ENCODE measurements at places on chromosomes 5 and 9.

DNA sequence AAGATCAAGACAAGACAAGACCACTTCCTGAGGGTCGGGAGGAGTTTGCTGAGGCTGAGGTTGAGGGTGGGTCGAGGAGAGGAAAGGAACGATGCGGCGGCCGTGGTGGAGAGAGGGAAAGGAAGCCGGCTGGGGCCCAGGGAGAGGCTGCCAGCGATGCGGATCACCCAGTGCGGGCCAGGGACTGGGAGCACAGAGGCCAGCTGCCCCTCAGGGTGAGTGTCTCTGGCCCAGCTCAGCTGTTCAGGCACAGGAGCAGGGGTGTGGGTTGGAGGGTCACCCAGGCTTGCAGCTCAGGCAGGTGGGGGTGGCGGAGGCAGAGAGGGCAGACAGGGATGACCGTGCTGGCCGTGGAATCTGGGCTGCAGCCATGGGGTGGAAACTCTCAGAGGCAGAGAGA, 99.5 kb downstream of the FGF18 start:
- no peak for DNase-seq

DNA sequence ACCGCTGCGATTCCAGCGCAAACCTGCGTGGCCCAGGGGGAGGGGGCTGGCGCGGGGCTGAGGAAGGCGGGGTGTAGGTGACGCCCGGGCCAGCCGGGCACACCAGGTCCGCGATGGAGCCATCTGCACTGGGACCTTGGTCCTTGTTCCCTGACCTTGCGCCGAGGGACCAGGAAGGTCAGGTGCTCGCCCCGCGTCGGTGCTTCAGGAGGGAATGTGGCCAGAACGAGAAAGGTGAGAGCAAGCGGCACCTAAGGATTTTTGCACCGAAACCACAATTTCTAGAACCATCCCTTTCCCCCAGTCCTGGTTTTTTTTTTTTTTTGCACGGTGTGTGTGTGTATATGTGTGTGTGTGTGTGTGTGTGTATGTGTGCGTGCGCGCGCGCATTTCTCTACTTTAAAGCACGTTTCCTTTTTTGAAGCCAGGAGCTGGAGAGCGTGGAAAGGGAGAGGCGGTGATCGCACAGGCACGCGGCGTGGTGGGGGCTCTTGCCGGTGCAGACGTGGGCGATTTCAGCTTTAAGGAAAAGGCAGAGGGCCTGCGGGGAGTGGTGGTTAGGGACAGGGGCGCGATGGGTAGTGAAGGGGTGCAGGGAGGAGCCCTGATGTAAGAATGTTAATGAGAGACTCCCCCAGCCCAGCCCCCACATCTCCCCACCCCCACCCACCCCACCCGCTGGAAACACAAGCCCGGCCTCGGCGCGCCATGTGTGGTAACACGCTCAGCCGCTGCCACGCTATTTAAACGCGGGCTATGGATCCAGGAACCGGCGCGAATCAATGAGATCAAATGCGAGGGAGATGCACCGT, at the start of gene NPR3:
NPR3 (plus strand) TSS at position 772 of the 812 bp plus-strand sequence. CDS start 456 bp downstream, outside the sequence.
- no peak for DNase-seq

- DNase-seq = no peak
These were observed 41.8 kb upstream of the KCNMB1 start for GRCh38 chr5:170430866-170431437.

DNA sequence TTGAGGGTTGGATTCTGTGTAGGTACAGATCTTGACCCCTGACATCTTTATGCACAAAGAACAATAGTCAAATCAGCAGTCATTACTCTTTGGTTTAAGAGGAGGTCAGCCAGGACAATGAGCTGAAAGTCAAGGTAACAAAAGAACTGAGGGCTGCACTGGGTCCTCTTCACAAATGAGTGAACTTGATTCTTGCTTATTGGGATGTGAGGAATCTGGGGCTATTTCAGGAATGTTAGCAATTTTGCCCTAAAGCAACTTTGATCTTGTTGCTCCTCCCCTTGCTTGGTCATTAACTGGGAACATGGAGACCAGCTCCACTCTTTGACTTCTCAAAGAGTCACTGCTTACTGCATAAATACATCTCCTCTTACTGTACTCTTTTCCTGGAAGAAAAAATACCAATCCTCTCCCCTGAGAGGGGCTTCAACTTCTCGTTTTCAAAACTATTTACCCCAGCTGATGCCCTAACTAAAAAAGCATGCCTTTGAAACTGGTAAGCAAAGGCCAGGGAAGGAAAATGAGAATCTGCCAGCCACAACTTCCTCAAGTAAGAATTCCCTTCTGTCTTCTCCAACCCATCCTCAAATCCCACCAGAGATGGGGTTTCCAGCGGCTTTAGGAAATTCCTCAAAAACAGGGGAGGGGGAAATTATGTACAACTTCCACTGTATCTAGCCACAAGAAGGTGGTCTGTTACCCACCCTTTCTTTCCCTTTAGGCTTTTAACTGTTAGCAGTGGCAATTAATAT, 368.3 kb downstream of the ENC1 start:
- no peak for DNase-seq

GRCh38 chr9:103798620-103799019, 295.5 kb upstream of the SMC2 start:
- no peak for DNase-seq

DNA sequence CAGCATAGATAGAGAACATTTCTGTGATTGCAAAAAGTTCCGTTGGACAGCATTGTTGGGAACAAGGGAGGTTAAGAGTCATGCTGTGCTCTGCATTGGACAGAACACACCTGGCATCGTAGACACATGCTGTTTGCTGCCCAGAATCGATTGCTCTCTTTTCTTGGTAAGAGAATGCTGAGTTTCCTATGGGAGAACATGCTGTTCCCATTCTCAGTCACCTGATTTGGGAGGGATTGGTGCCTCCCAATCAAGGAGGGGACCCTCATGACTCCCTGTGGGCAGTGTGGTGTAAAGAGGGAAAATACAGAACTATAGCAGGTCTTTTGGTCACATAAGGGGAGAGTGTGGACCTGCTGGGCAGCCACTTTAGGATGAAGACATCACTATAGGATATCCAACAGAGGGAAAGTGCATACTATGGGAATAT, 555.4 kb upstream of the CLINT1 start:
- DNase-seq = no peak

- no peak for DNase-seq
These were observed 57.4 kb downstream of the FEM1C start for GRCh38 chr5:115487168-115487567.

DNA sequence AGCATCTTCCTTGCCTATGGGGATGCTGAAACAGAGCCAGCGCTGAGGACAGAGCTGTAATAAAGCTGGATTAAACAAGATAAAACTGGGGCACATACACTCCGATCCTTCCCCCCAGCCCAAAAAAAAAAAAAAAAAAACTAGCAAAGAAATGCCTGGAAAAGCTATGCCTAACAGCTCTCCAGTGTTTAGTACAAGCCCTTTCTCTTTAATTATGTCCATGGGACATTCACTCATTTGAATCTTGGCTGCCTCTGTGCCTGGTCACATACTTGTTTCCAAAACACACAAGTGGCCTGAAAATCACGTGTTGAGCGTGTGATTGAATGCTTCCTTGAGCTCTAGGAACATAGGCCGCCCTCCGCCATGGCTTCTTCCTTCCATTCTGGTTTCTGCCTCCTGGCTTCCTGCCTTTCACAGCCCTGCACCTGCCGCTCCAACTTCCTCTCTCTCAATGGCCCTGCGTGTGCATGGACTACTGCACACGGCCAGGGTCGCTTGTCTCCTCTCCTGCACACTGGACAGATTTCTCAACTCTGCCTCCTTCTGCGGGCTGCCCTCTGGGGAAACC, 111.0 kb upstream of the RETREG1 start:
- no peak for DNase-seq

DNA sequence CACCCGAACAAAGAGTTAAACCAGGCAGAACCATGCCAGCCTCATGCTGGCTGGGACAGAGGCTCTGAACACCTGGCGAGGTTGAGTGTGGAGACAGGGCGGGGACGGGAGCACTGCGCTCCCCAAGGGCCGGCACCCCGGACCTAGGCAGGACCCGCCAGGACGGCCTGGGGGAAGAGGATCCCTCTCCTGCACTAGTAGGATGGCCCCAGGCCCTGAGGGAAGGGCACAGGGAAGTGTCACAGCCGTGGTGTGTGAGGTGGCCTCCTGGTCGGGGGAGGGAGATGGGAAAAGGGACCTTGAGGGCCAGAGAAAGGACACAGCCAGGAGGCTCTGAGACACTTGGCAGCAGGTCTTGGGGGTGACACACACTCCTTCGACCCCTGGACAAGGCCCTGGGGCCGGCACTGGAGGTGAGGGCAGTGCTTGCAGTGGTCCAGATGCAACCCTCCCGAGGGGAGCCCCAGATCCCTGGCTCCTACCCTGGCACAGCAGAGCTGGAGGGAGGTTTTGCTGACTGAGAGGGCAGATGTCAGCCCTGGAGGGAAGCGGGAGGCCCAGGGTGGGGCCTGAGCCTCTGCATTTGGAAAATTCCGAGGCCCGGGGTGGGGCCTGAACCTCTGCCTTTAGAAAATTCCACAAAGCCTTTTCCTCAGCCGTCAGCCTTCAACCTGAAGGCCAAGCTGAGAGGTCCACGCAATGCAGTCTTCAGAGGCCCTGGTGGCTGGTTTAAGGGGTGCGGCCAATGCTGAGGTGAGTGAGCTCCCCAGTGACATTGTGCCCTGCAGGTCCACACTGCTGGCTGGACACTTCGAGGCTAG, 24.8 kb upstream of the TERT start:
- peak; percentile 12 for DNase-seq

GRCh38 chr9:138100711-138101350, 223.2 kb downstream of the CACNA1B start:
- no peak for DNase-seq

GRCh38 chr5:122844136-122844909, 1.1 kb upstream of the SNX24 start:
- DNase-seq = no peak

- no peak for DNase-seq
These were observed 232.1 kb downstream of the ENC1 start for GRCh38 chr5:74408150-74409043.

- DNase-seq = no peak
These were observed 6.5 kb downstream of the TMEM161B start for GRCh38 chr5:88262116-88262515.

DNA sequence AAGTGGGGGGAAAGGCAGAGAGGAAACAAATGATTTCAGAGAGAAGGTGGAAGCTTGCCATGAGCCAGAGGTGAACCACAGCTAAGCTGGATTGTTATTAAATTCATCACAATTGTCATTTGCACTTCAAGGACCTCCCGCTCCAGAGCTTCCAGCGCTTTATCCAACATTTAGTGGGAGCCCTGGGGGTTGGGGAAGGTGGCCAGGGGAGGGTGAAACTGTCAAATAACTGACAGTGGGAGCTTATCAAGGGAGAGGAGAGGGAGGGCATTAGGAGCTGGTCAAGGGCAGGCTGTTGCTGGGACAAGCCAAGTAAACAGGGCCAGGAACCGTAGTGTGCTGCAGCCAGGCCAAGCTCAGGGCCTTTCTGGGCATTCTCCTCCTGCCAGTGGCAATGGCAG, 71.5 kb downstream of the SIL1 start:
- no peak for DNase-seq

DNA sequence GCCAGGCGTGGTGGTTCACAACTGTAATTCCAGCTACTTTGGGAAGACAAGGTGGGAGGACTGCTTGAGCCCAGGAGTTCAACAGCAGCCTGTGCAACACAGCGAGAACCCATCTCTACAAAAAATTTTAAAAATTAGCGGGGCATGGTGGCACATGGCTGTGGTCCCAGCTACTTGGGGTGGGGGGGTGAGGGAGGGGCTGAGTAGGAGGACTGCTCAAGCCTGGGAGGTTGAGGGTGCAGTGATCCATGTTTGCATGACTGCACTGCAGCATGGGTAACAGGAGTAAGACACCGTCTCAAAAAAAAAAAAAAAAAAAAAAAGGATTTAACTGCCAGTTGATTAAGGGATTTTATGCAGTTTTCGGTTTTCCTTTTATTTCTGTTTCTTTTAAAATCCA, 65.0 kb downstream of the PTBP3 start:
- no peak for DNase-seq

GRCh38 chr5:76669245-76669644, 46.0 kb upstream of the F2RL2 start:
- DNase-seq = no peak

- peak; percentile 33 for DNase-seq
These were observed 21.3 kb upstream of the ZNF782 start for GRCh38 chr9:96875461-96876142.

DNA sequence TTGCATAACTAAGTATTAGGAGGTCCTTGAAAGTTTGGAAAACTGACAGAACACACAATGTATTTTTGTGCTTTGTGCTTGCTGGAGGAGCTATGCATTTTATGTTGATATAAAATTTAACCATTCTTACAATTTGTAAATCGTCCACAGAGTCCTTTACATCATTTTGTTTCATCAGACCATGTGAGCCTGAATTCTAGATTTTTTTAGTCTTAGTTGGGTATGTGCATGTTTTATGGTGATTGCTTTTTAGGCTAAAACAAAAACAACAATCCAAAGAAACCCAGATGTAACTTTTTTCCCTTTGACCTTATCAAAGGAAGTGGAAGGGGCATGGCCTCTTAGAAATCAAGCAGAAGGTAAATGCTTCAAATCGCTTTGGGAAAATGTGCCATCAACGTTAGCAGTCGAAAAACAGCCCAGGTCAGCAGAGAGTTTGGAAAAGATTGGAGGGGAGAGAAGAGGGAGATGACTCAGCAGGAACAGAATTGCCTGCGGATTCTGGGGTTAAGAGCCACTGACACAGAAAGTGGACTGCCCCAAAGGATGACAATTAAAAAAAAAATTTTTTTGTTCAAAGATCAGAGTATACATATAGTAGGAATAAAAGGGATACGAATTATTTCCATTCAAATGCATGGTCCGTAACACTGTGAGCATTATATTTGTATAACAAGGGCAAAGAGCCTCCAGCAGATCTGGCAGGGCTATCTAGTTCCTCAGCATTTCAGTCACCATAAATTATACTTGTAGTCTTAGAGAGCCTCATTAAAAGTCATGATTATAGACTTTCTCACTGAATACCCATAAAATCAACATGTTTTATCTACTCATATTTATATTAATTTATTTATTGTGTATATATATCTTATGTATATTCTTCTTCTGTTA, 253.5 kb upstream of the HAPLN1 start:
- no peak for DNase-seq

- no peak for DNase-seq
These were observed 123.2 kb downstream of the TLE1 start for GRCh38 chr9:81566074-81566698.

GRCh38 chr9:122251351-122251750, 13.3 kb downstream of the RBM18 start:
- DNase-seq = no peak

DNA sequence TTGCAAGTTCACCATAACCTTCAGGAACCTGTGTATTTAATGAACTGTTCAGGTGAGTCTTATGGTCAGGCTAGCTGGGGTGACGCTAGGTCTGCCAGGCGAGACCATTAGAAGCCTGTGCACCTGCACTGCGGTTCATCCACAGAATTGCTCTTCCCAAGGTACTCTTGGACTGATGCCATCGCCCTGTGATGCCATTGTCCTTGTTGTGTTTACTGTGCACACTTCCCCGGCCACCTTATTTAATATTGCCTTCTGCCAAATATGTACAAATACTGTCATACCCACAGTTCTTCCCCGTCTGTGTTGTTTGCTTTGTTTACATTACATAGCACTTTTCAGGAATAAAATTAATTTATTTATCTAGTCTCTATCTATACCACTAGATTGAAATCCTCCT, 66.3 kb downstream of the RCL1 start:
- DNase-seq = no peak

- no peak for DNase-seq
These were observed 230.1 kb upstream of the PANK3 start for GRCh38 chr5:168809218-168809617.

GRCh38 chr9:135056541-135056940, 30.9 kb upstream of the OLFM1 start:
- DNase-seq = no peak

GRCh38 chr5:159567461-159567860, 237.2 kb upstream of the IL12B start:
- DNase-seq = no peak

GRCh38 chr9:123486431-123486830, 130.4 kb downstream of the CRB2 start:
- no peak for DNase-seq
